ENCODE measurements at places on chromosomes 1 and 21. TPM values are rescaled to one million over a fixed set of nuclear protein-coding genes. Genes with fewer than 3 reads are reported as not detected.

CRYAA gene
- polyA plus RNA-seq = 0.34 TPM

GRCh38 chr1:28045777-28046176 lies 42.6 kb downstream of the EYA3 start:
- DNase-seq = no peak

DNA sequence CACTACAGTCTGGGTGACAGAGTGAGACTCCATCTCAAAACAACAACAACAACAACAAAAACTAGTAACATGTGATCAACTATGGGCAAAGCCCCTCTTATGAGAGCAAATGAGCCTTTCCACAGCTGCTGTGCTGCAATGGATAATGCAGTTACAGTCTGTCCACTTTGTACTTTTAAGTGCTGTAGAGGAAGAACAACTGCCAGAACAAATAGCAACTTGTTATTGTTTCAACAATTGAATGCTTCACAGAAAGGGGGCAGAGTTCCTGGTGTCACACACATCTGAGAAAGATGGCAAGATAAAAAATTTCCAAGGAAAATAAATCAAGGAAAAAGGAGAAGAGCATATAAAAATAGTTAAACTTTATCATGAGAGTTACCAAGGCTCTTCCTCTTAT lies 243.6 kb upstream of the DMRTA2 start:
- DNase-seq = no peak

FOXO6 gene
- polyA plus RNA-seq = 15.0 TPM

GRCh38 chr1:37472281-37472680 lies 2.1 kb upstream of the ZC3H12A start:
- no peak for DNase-seq

- no peak for DNase-seq
Measured at GRCh38 chr1:175783126-175783722, 39.8 kb upstream of the TNR start.

GRCh38 chr1:60678391-60678790 lies 404.0 kb upstream of the NFIA start:
- DNase-seq = no peak

- no peak for DNase-seq
Measured at GRCh38 chr1:27669876-27670275, 2.1 kb downstream of the IFI6 start.

- no peak for DNase-seq
Measured at GRCh38 chr1:182257369-182258063, 134.1 kb downstream of the GLUL start.

DNA sequence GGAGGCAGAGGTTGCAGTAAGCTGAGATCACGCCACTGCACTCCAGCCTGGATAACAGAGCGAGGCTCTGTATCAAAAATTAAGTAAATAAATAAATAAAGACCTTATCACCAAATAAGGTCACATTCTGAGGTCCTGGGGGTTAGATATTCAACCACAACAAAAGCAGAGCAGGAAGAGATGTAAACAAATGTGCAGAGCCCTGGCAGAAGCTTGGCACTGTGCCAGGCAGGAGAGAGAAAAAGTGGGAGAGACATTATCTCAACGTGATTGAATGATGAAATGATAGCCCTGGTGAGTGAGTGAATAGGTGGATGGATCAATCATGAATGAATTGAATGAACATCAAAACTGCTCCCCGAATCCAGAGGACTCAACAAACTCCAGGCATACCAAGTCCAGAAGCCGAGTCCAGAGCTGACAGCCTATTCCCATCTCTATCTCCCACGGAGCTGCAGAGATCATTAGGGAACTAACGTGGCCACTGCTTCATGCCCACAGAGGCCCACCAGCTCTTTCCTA lies 150.7 kb downstream of the TOMM20 start:
- no peak for DNase-seq

HPCAL4 gene
- polyA plus RNA-seq = 1.8 TPM

DNA sequence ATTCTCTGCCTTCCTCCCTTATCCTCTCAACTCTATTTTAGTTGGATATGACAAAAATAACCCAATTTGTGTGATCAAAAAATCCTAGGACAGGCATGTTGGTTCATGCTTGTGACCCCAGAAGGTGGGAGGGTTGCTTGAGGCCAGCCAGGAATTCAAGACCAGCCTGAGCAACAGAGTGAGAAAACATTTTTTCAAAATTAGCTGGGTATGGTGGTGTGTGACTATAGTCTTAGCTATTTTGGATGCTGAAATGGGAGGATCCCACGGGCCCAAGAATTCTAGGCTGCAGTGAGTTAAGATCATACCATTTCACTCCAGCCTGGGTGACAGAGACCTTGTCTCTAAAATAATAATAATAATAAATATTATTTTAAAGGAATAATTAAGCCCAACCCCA lies 1383.1 kb upstream of the ADGRL2 start:
- DNase-seq = no peak

DNA sequence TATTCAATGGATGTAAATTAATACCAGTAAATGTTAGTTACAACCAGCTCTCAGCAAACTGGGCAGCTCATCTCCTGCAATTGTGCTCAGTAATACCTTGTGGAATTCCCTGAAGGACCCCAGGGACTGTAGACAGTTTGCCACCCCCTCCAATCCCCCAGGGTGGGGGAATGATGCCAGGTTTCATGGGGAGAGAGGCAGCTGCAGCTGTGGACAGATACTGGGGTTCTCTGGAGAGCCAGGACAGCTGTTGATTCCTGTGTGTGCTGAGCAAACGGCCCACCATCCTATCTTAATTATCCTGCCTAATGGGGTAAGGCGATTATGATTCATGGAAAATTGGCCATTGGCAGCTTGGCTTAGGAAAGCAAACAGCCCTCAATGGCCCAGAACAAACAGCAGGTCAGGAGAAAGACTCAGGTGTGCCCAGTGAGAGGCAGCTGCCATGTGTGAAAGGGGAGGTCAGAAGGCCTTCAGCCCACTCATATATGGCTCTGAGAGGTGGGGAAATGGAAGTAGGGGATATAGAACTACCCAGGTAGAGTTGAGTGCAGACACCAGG lies 148.9 kb upstream of the CTTNBP2NL start:
- no peak for DNase-seq

- DNase-seq = no peak
Measured at GRCh38 chr1:95451054-95451453, 217.0 kb downstream of the RWDD3 start.

GRCh38 chr1:35369922-35370671 lies 101.6 kb downstream of the ZMYM4 start:
- peak; percentile 86 for DNase-seq

GRCh38 chr1:113835686-113836290 lies 23.5 kb upstream of the RSBN1 start:
- DNase-seq = peak; percentile 35

GRCh38 chr1:6099787-6100765 lies 54.4 kb downstream of the KCNAB2 start:
- no peak for DNase-seq

GRCh38 chr1:17207966-17208418 lies 3.1 kb downstream of the PADI1 start:
- DNase-seq = no peak

DNA sequence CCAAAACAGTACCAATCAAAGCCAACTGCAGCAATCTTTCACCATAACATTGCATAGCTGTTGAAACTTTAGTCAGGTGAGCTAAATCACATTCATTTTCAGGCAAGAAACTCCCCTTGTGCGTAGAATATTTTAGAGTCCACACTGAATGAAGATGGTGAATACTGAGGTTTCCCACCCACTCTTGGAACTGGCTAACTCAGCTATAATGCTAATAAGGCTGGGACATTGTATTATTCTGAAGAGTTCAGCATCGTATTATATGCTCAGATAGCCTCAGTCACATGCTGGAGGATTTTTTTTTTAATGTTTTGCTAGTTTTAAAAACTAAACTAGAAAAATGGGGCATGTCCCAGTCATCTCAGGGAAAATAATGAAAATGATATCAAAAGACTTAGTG lies 352.3 kb upstream of the FMN2 start:
- DNase-seq = no peak

GRCh38 chr1:21544095-21544494 lies 34.9 kb downstream of the ALPL start:
- DNase-seq = no peak

NLRP3 gene
- 1.8 TPM for polyA plus RNA-seq

KIAA0319L gene
- polyA plus RNA-seq = 41.3 TPM

DNA sequence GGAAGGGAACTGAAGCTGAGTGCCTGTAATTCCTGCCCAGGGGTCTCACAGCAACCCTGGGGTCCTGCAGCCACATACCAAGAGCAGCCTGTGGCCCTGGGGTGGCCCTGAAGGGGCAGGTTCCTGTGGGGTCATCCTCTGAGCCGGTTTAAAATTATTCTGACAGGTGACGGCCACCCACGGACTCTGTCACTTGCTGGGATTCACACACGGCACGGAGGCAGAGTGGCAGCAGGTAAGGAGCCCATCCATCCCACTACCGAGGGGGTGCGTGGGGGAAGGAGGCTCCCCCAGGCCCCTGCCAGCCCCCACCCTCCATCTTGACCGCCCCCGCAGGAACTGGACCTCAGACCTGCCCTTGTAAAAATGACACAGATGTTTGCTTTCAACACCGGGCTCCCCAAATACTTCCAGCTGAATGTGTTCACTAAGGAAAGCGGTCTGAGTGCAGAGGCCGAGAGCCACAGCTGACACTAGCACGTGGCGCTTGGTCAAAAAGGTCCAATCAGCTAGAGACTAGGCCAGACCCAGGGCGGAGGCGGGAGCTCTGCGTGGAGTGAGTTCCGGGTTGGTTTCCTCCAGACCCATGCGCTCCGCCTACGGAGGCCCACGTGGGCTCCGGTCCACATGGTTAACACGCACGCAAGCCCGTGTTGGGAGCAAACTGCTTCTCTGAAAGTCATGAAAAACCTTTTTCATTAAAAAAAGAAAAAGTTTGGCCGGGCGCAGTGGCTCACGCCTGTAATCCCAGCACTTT lies 10.0 kb downstream of the YBEY start:
- DNase-seq = peak; percentile 88

DNA sequence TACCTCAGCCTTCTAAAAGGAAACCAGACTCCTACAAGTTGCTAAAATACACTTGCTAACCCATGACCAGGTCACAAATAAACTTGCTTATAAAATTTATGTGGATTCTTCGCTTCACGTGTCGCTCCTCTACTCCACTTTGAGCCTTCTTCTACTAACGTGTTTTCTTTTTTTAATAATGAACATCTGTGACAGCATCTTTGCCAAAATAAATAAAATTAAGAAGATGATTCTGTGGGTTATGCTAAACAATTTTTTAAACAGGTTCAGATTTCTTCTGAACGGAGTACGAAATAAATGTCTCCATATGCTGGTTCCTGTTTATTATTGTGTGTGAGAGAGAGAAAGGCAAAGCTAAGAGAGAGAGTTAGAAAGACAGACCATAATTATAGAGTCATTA lies 735.8 kb downstream of the LTN1 start:
- DNase-seq = no peak

- DNase-seq = no peak
Measured at GRCh38 chr1:192967211-192967877, 91.8 kb downstream of the UCHL5 start.

GRCh38 chr1:56418151-56418631 lies 161.2 kb downstream of the PLPP3 start:
- no peak for DNase-seq

SAMSN1 gene
- polyA plus RNA-seq = 2.9 TPM

DNA sequence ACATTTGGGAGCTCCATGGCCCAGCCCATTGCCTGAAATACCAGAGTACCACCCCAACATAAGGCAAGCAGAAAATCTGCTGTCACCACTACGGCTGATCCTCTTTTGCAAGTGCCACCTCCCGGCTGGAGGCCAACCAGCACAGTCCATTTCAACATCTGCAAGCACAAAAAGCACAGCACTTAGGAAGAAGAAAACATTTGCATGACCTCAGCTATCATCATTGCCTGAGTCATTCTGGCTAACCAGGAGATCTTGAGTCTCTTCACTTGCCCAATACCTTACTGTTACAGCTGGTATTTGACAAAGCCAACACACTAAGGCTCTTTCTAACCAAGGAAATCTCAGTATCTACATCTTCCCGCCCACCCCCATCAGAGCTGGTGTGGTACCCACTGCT lies 55.9 kb downstream of the NEK7 start:
- DNase-seq = no peak

SYT6 gene
- polyA plus RNA-seq = 1.9 TPM

- DNase-seq = no peak
Measured at GRCh38 chr1:204449678-204450280, 38.2 kb upstream of the PPP1R15B start.

- DNase-seq = no peak
Measured at GRCh38 chr1:56758794-56759193, 60.4 kb downstream of the FYB2 start.

DNA sequence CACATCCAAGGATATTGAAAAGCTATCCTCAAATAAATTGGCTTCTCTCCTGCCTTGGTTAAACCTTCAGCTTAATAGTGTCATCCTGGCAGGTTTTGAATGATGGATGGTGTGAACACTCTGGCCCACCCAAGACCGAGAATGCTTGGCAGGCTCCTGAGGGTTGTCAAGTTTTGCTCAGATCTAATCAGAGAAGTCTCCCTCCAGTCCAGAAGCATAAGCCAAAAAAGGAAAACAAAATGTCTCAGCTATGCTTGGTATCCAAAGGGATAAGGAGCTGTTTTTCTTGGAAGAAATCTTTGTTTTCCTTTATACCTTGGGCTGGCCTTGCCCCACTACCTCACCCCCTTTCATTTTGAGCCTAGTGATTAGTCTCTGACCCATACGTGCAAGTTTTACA lies 172.7 kb downstream of the CRB1 start:
- DNase-seq = no peak

DNA sequence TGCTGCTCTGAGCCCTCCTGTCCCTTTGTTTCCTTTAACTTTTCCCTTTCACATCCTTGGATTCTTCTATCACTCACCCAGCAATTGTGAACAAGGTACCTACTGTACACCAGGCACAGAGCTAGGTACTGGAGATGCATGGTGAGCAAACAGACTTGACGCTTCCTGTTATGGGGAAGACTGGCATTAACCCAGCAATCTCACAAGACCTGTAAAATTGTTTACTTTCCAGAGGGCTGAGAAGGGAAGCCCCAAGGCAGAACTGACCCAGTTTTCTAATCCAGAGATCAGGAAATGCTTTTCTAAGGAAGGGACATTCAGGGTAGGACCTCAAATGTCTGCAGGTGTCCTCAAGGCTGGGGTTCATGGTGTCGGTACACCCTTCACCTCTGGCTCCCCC lies 171.6 kb upstream of the KAZN start:
- DNase-seq = no peak

DNA sequence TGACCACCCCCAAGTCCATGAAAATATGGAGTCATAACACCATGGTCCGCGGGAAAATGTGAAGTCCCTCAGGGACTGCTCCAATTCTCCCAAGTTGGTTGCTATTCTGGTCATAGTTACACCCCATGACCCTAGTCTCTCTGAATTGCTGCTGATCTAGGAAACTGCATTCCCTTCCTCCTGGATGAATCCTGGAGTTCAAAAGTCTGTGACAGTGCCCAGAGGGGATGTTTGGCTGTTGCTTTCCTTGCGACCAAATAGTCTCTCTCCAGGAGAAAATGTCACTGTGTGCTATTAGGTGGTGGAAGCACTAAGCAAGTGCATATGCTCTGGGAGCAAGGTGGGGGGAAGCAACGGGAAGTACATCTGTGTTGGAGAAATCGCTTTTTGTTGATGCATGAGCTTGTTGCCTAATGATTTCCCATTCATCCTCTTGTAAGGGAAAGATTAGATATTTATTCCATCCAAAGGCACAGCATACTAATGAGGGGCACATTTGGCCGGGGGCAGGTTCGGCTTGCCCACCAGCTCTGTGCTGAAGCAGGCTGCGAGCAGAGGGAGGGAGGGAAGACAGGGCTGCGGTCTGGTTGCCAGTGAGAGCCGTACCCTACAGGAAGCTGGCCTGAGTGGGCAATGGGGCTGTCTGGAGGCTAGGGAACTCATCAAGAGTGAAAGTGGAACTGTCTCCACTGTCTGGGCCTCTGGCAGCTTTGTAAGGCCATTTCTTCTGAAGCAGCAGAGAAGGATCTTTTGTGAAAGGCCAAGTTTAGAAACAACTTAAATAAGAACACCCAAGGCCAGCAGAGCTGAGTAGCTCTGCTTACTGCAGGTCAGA lies 27.2 kb downstream of the SYT6 start:
- no peak for DNase-seq

CRB1 gene
- 0.22 TPM for polyA plus RNA-seq

All from hindlimb muscle (tissue), 1 donor.